ENCODE measurements at places on chromosomes 6 and 20.

- DNase-seq = no peak
Measured at GRCh38 chr6:101208152-101208551, 185.4 kb upstream of the GRIK2 start.

GRCh38 chr6:15950962-15951569, 177.8 kb upstream of the MYLIP start:
- no peak for DNase-seq

GRCh38 chr6:142902636-142903053, 42.3 kb downstream of the HIVEP2 start:
- peak; percentile 99 for DNase-seq

DNA sequence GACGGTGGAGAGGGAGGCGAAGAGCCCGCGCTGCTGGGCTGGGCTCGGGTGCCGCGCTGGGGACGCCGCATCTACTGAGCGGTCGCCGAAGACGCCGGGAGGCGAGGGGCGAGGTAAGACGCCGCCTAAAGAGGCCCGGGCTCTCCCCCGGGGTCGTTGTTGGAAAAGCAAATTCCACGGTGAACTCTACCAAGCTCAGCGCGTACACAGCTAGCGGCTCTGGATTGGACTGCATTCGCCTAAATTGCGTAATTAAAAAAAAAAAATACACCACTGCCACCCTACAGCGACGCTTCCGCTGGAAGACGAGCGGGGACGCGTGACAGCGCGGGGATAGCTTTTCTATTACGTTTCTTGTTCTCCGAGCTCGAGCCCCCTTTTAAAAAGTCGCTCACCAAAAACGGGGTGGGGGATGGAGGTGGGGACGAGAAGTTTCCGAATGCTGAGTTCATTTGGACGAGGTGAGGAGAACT, 92.0 kb upstream of the PRDM1 start:
- DNase-seq = peak; percentile 70

DNA sequence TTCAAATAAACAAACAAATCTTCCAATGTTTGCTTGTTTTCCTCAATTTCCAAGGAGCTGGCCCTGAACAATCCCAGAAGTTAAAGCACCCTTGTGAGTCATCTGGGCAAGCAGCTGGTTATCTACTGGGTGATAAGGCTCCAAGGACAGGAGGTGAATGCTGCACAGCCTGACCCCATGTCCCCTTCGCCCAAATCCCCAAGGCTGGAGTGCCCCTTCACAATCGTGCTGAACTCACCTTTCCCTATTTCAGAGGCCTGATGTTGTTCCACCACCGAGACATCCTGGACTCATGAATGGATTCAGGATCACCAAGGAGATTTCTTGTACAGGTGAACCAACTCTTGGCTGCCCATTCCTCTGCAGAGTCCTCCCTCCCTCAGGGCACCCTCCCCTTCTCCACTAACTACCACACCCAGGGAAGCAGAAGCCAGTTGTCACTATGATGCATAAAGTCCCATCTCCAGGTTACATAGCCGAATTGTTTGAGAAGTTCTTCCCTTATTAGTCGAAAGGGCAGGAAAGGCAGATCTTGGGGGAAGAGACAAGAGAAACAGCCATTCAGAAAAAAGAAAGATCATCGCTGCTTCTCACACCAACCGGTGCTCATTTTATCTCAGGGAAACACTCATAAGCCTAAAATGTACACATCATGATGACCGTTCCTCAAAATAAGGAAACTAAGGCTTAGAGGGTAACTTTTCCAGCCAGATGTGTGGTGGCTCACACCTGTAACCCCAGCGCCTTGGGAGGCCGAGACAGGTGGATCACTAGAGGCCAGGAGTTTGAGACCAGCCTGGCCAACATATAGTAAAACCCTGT, 138.8 kb upstream of the RREB1 start:
- no peak for DNase-seq

- no peak for DNase-seq
Measured at GRCh38 chr20:48578397-48579098, 249.3 kb downstream of the PREX1 start.

- peak; percentile 63 for DNase-seq
Measured at GRCh38 chr20:20373091-20373571, 5.2 kb downstream of the INSM1 start.

GRCh38 chr6:75550544-75551167, 51.0 kb upstream of the SENP6 start:
- DNase-seq = no peak

GRCh38 chr6:129946439-129947140, 71.8 kb upstream of the L3MBTL3 start:
- no peak for DNase-seq

GRCh38 chr20:61499859-61500554, 247.9 kb downstream of the CDH4 start:
- peak; percentile 38 for DNase-seq

DNA sequence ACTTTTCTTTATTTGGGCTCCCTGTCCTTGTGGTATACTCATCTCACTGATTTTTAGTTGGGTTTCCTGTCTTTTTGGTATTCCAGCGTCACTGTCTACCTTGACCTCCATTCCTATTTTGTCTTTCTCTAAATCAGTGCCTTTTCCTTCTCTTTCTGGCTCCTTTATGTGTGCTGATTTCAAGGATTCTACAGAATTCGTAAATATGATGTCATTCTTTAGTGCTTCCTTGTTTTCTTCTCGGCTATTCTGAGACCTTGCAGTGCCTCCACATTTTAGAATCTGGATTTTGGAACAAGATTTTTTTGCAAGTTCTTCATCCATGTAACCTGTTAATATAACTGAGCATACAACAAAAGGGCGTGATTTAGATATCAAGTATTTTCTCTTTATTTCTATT, 69.8 kb upstream of the NOTCH4 start:
- no peak for DNase-seq

DNA sequence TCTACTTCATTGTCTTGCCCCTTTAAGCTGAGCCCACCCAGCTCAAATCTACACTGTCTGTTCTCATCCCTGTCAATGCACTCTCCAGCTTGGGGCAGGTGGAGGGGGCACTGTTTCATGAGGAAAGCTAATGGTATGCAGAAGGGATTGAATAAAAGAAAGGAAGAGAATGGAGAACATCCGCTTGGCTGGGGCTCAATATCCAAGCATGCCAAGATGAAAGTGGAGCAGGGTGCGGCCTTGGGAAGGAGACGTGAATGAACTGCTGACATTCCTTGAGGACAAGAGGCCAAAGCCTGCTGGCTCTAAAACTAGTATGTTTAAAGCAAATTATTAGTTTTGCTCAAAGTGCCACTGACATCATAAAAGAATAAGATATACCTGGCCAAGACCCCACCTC, 24.2 kb downstream of the AKAP12 start:
- no peak for DNase-seq

- DNase-seq = no peak
Measured at GRCh38 chr20:22577515-22578220, 6.7 kb downstream of the FOXA2 start.

- DNase-seq = peak; percentile 79
Measured at GRCh38 chr20:1820138-1821079, 74.8 kb upstream of the SIRPA start.

- DNase-seq = peak; percentile 44
Measured at GRCh38 chr6:26330859-26331217, 34.2 kb upstream of the BTN3A2 start.

DNA sequence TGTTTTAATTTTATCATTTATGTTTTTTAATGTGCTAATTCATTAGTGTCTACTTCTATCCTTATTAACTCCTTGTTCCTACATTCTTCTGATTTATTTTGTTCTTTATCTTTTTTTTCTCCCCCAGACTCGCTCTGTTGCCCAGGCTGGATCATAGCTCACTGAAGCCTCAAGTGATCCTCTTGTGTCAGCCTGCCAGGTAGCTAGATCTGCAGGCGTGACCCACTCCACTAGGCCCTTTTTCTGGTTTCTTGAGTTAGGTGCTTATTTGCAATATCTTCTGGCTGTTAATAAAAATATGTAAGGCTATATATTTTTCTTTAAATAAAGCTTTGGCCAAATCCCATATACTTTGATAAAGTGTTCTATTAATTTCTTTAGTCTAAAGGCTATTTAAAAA, 2.8 kb downstream of the TAF11 start:
- no peak for DNase-seq

GRCh38 chr6:136716917-136717715, 75.2 kb downstream of the MAP3K5 start:
- no peak for DNase-seq

DNA sequence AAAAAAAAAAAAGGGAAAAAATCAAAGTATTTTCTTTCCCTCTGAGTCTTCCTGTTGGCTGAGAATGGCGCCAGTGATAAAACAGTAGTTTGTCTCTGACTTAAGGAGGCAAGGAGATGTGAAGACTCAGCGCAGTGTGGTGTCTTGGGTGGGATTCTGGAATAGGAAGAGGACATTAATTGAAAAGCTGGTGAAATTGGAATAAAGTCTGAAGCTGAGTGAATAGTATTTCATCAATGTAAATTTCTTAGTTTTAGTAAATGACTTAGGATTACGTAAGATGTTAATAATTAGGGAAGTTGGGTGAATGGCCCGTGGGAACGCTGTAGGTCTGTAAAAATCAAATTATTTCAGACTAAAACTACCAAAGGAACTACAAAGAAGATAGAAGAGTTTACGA, 122.8 kb upstream of the ZNF217 start:
- no peak for DNase-seq

DNA sequence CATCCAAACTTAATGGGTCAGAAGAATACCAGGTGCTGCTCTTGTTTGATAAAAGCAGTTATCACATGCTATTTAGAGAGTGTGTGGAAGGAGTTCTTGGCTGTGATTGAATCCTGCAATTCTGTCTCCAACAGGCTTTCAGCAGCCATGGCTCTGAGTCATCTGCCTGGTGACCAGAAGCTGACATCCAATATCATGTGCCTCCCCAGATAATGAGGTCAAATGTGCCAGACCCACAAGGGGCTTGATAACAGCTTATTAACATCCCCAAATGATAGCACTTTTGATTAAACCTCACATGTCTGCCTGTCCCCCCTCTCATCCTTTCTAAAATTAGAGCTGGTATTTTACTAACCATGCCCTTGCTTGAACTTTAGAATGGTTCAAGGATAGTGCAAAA, 175.7 kb upstream of the PLN start:
- peak; percentile 33 for DNase-seq

DNA sequence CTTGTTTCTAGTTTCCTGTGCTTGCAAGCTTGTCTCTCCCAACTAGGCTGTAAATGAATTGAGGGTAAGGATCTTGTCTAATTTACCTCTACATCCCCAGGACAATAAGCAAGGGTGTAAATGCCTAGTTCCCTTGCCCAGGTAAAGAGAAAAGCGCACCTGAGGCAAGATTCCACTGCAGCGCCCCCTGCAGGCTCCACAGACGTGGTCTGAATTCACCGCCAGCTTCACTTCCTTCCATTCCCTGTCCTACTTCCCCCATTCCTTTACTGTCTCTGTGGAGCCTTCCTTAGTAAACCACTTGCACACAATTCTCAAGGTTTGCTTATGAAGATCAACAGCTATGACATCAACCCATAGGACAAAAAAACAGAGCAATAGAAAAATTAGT, 42.3 kb downstream of the ANKEF1 start:
- no peak for DNase-seq

DNA sequence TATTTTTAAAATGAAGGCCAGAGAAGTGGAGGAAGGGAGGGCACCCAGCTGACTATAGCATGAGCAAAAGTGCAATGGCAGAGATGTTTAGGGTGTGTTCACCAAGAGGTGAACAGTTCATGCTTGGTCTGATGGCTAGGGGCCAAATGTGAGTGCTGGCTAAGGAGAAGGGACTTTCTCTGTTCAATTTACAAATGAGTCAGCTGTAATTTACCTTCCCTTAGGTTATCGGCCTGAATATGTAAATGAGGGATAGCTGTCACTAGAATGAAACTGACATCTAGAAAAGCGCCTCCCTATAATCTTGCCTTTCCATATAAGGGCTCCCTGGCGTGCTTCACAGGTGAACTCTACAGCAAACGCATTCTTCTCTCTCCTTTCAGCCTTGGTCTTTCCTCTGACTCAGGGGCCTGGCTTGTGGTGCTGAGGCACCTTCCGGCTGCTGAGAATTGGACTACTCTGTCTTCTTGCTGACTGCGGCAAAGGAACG, 114.7 kb upstream of the BACH2 start:
- no peak for DNase-seq

DNA sequence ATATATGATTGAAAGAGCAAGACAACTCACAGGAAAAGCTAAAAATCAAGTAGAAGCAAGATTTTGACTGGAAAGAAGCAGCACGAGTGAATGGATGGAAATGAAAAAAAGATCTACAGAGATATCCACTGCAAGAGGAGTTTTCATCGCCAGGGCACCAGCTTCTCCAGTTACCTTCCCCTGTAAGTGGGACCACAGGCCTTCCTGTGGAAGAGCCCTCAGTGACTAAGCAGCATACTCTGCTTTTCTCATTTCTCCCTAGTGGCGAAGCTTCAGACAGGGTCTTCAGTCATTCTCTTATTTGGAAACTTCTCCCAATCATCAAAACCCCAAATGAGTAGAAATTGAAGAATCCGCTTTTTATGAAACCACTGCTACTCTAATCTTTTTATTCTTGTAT, 40.5 kb downstream of the ADGRB3 start:
- DNase-seq = no peak

DNA sequence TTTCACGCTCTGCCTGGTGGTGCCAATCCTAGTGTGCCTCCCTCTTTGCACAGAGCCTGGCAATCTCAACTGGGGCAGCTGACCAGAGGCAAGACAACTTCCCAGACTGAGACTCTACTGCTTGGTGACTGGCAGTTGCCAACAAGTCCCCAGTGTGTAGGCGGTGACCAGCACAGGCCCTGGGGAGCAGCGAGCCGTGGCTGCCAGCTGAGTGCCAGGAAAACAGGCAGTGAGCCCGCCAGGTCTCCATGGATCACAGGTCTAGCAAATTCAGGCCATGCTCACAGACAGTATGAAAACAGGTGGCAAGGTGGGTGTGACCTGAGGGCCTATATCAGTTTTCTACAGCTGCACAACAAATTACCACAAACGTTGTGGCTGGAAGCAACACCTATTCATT, 289.9 kb downstream of the KIF16B start:
- DNase-seq = no peak

DNA sequence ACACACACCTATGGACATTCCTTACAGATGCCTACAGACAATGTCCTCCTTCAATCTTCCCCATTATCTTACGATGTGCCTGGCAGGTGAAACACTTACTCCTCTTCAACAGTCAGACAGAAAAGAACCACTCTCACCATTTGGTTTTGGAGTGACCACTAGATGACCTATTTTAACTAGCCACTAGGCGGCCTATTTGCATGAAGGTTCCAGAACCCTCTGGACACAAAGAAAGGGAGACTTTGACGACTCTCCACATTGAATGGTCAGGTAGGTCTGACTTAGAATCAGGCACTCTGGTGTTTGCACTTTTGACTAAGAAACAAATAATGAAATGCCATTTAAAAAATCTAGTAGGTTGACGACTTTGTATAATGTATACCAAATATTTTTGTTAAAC, 42.0 kb downstream of the PNLDC1 start:
- no peak for DNase-seq

DNA sequence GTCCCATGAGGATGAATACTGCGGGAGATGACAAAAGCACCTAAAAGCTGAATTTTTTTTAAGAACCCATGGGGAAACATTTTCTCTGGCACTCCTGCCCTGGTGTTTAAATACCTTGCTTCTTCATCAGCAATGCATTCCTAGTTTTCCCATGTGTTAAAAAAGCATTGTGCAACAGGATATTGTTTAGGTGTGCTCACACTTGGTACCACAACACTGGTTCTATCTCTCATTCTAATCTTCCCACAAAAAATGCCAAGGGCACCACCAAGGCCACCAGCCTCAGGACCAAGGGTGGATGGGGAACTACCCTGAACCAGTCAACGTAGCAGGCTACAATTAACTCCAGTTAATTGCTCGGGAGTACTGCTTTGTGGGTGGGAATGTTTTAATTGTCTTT, 50.9 kb downstream of the ALDH5A1 start:
- no peak for DNase-seq

- DNase-seq = no peak
Measured at GRCh38 chr6:162019349-162019748, 708.2 kb downstream of the PRKN start.

- no peak for DNase-seq
Measured at GRCh38 chr6:151448623-151449022, 3.3 kb downstream of the RMND1 start.

Measured in EL (cell line).